Adrenal gland (tissue), 19 donors: ENCODE measurements at places on chromosomes 3 and 15. TPM values are rescaled to one million over a fixed set of nuclear protein-coding genes. Genes with fewer than 3 reads are reported as not detected.

CCDC13 gene
- 1.2 TPM for total RNA-seq

CPA3 gene
- 4.1 TPM for total RNA-seq

SLC6A11 gene
- total RNA-seq, result 0.17 TPM

EPHB1 gene
- total RNA-seq, result 3.4 TPM

CNTN3 gene
- total RNA-seq, result 0.09 TPM

DNA sequence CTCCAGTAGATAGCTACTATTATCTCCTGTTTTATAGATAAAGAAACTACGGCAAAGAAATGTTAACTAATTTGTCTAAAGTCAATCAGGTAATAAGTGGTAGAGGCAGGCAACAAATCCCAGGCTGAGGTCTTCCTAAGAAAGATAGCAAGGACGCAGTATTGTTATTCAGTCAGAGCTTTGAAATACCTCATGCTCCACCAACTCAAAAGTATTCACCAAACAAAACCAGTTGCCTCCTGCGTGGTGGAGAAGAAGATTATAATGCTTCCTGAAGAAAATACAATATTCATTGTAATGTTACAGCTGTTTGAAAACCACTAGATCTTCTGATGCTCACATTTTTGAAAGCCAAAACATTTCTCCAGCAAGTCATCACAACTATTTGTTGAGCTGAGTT, 138.2 kb upstream of the CNTN4 start:
- DNase-seq, result no peak

- DNase-seq, result no peak
These were observed 4.5 kb downstream of the CORO2B start for GRCh38 chr15:68583321-68583720.

GRCh38 chr3:46899151-46900006, 21.9 kb downstream of the PTH1R start:
- peak; percentile 18 for DNase-seq
